ENCODE measurements at places on chromosomes 11 and 22.
A peak's percentile ranks its signal among the peaks of the same experiment; 100 is the strongest.

GRCh38 chr11:66674964-66675602 is 2.6 kb downstream of the RBM4B start:
- no peak for DNase-seq

- no peak for DNase-seq
Observed at GRCh38 chr11:11740073-11740702, 101.6 kb upstream of the USP47 start.

DNA sequence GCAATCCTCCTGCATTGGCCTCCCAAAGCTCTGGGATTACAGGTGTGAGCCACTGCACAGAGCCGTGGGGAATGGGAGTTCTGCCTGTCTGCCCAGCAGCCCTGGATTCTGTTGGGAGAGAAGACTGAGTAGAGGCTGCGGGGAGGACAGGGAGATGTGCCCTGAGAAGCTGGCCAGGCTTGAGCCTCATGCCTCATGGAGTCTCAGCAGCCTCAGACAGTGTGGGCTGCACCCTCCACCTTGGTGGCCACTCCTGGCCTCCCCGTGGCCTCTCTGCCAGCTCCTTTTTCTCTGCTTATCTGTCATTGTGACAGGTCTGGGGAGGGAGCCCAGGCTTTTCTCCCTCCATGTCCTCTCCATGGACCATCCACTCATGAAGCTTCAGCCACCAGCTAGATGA is 43.2 kb downstream of the DKK3 start:
- no peak for DNase-seq

DNA sequence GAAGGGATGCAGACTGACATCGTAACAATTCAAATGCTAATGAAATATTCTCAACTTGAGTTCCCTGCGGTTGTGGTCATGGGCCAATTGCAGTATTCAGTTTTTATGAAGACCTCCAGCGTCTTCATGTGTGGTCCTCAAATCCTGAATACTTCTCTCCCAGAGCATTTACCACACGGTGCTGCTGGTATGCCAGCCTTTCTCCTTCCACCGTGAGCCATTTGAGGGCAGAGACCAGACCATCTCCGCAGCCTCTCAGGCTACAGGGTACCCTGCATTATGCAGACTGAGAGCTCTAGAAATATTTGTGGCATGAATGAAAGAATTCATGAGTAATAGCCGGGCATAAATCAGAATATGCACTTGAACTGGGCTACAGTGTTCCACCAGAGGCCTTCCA is 289.7 kb downstream of the ST3GAL4 start:
- no peak for DNase-seq

GRCh38 chr22:50569041-50569459 is 6.3 kb upstream of the SYCE3 start:
- no peak for DNase-seq

- peak; percentile 40 for DNase-seq
Observed at GRCh38 chr22:33110562-33111163, 52.5 kb upstream of the SYN3 start.

- no peak for DNase-seq
Observed at GRCh38 chr22:37610480-37611129, 2.0 kb downstream of the GGA1 start.

DNA sequence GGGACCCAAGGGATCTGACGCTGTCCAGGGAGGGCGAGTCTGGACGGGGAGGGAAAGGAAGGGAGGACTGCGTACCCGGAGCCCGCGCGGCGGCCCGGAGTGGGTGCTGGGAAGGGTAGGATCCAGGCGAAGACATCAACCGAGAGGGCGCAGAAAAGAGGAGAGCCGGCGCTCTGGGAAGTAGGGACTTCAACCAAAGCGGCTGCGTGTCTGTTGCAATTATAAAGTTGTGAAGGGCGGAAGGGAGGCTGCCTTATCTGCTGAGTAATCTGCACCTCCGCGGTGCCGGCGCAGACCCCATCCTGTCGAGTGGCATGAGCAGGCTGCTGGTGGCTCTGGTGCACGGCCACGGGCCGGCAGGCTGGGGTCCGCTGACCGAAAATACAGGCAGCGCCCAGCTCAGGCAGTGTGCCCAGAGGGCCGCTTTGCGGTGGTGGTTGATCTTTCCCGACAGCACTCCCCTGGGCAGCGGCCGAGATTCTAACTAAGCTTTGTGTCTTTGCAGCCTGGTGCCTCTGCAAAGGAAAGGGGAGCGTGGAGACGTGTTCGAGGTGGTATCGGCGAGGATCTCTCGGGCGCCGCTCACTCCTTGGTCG is 978 bp downstream of the C11orf87 start:
- DNase-seq: no peak

DNA sequence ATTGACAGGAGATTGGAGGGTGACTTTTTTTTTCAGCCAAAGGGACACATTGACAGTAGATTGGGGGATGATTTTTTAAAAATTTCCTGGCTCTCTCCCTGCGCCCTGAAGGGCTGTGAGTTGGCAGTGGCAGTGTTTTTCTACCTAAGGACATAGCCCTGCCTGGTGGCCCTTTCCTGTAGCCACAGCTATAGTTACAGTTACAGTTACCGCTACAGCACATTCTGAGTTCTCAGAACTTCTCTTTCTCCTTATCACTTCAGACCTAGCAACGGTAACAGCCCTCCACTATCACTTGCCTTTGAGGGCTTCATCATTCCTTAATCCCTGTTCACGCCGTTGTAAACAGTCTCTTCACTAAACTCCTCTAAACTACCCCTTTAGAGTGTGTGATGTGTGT is 684 bp downstream of the MRGPRX2 start:
- no peak for DNase-seq

- peak; percentile 53 for DNase-seq
Observed at GRCh38 chr11:14617241-14618027, 26.2 kb upstream of the PDE3B start.

GRCh38 chr22:46102159-46102558 is 48.2 kb upstream of the PPARA start:
- no peak for DNase-seq
